ENCODE measurements at places on chromosomes 5 and 9.

GRCh38 chr9:6907772-6908381 is 150.1 kb downstream of the KDM4C start:
- no peak for DNase-seq

DNA sequence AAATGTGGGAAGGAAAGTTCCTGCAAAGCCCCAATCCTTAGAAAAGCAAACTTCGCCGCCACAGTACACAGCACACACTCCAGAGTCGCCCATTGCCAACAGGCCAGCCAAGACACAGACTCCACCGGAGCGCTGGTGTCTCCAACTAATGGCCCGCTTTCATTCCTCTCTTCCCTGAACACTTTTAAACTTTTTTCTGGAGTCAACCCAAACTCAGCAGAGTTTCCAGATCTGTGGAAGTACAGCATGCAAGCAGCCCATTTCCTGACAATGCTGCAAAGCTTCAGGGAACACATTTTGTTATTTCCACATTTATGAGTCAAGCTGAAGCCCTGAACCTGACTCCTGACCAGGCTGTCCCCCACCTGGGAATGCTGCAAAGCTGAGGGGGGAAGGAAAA is 351.9 kb downstream of the NFIB start:
- DNase-seq, result no peak

- no peak for DNase-seq
Measured at GRCh38 chr5:82375488-82376244, 97.5 kb upstream of the RPS23 start.

GRCh38 chr9:38371495-38371894 is 21.0 kb upstream of the ALDH1B1 start:
- DNase-seq, result peak; percentile 27

GRCh38 chr5:72252574-72253155 is 67.4 kb downstream of the MRPS27 start:
- no peak for DNase-seq

GRCh38 chr5:172868436-172868923 is 34.4 kb downstream of the ERGIC1 start:
- DNase-seq, result no peak

- no peak for DNase-seq
Measured at GRCh38 chr5:141508440-141508797, 19.5 kb downstream of the PCDHGC5 start.

GRCh38 chr9:127835991-127836516 is 18.4 kb downstream of the ENG start:
- DNase-seq, result no peak

GRCh38 chr5:144698484-144698883 is 527.8 kb downstream of the KCTD16 start:
- no peak for DNase-seq

DNA sequence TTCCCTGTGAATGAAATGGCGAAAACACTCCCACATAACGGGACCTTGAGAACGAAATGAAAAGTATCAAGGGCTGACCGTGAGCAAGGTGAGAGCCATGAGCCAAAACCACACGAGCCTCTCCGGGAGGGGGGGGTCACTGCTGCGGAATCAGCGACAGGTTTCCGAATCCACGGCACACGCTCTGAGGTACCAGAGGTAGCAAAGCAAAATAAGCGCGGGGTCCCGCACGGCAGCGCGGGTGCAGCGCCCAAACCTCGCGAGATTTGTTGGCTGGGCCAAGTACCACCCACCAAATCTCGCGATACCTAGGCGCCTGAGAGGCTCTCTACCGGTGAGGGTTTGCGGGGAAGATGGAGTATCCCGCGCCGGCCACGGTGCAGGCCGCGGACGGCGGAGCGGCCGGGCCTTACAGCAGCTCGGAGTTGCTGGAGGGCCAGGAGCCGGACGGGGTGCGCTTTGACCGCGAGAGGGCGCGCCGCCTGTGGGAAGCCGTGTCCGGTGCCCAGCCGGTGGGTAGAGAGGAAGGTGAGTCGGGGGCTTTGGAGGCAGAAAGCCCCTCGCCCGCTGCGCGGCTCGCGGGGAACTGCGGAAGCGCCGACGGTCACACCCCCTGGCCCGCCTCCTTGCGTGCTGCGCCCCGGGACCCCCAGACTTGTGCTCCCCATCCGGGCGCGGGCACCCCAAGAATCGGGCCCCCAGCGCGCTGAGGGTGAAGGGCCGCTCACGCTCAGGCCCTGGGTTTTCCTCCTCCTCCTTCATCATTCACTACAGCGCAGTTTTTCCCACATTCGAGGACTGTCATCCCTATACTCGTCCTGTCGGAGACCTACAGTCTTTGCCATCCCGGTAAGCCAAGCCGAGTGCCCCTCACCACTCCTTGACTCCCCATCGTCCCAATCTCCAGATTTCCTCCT is at the start of gene ZNF346:
TSS of gene ZNF346 (plus strand) at position 311 of the 917 bp plus-strand sequence. CDS start at position 354, 43 bp downstream.
- peak; percentile 98 for DNase-seq

GRCh38 chr9:20722221-20722620 is 38.2 kb downstream of the FOCAD start:
- DNase-seq, result no peak

GRCh38 chr5:65651144-65651543 is 26.3 kb downstream of the SHLD3 start:
- DNase-seq, result no peak

DNA sequence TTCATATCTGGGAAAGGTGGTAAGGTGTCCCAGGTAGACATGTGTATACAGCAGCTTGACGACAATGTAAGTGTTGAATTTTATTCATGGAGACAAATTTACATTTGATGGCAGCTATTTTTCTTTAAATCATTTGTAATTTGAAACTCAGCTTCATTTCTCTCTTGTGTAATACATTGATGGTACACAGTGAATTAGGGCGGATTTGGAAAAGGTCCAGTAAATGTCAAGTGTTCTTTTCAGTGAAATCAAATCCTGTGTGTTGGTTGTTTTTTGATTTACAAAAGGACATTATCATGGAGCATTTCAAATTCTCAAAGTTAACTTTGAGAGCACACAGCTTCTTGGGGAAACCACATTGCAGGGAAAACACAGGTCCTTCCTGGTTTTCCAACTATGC is 30.0 kb upstream of the PCSK1 start:
- DNase-seq, result no peak

- DNase-seq, result no peak
Measured at GRCh38 chr9:37979844-37980243, 75.9 kb upstream of the SLC25A51 start.

GRCh38 chr5:142292249-142292648 is 32.6 kb downstream of the SPRY4 start:
- no peak for DNase-seq

DNA sequence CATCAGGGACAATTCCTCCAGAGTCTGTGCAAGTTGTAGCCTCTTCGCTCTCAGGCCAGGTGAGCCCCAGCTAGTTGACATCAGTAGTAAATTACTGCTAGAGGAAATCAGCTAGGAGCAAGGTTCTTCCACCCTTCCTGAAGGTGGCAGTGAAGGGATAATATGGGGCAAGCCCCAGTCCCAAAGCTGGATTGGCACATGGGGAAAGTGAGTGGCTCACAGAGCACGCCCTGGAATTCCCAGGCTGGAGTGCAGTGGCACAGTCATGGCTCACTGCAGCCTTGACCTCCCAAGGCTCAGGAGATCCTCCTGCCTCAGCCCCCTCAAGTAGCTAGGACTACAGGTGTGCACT is 82.1 kb downstream of the CYFIP2 start:
- DNase-seq, result no peak

GRCh38 chr5:66807743-66808142 is 211.6 kb downstream of the MAST4 start:
- DNase-seq, result no peak

GRCh38 chr9:137085920-137086530 is 760 bp upstream of the MAN1B1 start:
- DNase-seq, result no peak

GRCh38 chr5:62341783-62342475 is 35.9 kb downstream of the KIF2A start:
- DNase-seq, result no peak

GRCh38 chr5:131260895-131261294 is 3.0 kb upstream of the CDC42SE2 start:
- no peak for DNase-seq

DNA sequence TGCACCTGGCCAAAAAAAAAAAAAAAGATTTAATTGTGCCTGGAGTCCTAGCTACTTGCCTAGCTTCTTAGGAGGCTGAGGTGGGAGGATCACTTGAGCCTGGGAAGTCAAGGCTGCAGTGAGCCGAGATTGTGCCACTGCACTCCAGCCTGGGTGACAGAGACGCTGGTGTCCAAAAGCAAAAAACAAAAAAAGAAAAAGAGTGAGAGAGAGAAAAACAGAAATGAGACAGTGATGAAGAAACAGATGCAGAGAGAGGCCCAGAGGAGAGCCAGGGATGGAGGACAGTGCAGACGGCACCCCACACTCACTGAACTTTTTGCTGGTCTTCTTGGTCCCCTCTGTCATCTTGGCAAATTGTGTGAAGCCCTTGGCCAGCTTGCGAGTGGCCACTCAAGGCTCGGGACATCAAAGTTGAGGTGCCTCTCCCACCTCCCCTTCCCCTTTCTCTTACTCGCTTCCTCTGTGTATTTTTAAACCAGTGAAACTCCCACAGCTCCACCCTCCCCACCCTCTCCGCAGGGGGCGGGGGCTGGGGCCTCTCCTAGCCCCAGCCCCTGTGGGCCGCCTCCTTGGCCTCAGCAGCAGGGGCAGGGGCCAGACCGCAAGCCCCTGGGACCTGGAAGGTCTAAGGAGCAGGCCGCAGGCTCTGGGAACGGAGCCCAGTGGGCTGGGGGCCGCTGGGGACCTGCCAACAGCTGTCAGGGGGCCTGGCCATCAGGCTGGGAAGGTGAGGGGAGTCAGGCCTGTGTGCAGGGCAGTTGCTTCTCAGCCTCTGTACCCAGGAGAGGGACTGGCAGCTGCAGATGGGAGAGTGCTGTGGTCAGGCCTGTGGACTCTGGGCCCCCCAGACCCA is at the start of gene SH2D3C:
TSS of gene SH2D3C (minus strand) at position 387 of the 856 bp plus-strand sequence. CDS start at position 348, 39 bp downstream.
- DNase-seq, result no peak

DNA sequence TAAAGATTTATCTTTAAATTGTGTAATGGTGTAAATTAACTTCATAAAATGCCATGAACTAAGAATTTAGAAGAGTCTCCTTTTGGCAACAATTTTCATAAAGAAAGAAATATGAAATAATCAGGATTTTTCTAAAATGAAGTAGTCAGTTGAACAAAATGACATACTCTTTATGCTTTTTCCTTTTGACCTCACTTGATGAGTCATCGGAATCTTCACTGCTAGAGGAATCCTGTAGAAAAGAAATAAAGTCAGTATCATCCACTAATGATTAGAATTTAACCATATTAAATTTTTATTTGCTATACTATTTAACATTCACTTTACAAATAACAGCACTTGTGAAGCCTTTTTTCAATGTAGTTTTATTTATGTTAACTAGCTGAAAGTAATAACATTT is 26.1 kb downstream of the CHD1 start:
- no peak for DNase-seq

- DNase-seq, result no peak
Measured at GRCh38 chr5:113164021-113164420, 187.4 kb downstream of the DCP2 start.

DNA sequence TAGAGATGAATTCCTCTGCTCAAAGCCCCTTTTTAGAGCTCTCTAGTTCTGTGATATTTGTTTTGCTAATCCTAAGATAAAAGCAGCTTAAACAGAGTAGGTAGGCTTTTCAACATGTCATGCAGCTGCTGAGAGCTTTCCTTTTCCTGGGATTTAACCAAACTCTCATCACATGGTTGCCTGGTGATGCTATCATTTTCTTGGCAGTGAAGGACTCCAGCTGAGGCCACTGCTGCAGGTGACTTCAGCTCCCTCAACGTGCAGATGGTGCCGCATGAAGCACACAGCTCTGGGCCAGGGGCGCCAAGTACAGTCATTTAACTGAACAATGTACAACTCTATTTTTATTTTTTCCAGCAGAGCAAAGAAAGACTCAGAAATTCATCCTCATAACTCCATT is 42.2 kb downstream of the SECISBP2 start:
- no peak for DNase-seq

- DNase-seq, result no peak
Measured at GRCh38 chr5:123359454-123360200, 63.6 kb downstream of the CEP120 start.

DNA sequence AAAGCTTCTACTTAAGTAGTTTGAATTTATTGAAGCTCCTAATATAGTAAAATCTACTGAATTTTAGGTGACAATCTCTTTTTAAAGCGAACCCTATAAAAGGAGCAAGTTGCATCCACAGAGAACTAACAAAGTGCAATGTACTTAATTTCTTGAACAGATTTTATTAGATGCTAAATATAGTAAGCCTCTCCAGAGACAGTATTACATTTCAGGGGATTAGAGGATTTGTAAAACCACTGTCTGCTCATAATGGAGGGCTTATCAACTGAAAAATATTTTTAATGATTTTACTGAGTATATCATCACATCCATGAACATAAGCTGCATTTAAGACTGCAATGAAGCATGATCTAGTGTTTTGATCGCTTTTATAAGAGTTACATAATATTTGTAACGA is 230.0 kb upstream of the EFNA5 start:
- no peak for DNase-seq

GRCh38 chr9:86069206-86069869 is 30.0 kb downstream of the GOLM1 start:
- DNase-seq, result no peak

GRCh38 chr5:178531786-178532185 is 58.4 kb downstream of the COL23A1 start:
- no peak for DNase-seq

- DNase-seq, result no peak
Measured at GRCh38 chr5:78360674-78360923, 182 bp downstream of the SCAMP1 start.

GRCh38 chr5:123164054-123164453 is 75.0 kb downstream of the PRDM6 start:
- DNase-seq, result no peak

DNA sequence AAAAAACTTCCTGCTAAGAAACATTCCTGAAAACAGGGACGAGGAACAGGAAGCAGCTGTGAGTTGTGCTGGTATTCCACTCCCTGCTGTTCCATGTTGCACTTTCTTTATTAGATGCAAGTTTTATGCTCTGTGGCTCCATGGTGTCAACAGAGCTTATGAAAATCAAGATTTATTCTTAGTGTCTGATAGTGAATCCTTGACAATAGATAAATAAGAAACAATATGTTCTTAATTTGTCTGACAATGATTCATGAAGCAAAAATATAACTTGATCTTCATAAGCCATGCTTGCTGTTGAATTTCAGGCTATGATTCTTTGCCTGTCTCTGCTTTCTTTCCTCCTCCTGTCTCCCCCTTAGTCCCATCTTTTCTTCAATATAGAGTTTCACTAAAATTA is 119.6 kb downstream of the DROSHA start:
- DNase-seq, result no peak

- DNase-seq, result no peak
Measured at GRCh38 chr9:76996700-76997099, 22.8 kb upstream of the FOXB2 start.
